ENCODE measurements at places on chromosomes 16 and 17. TPM values are rescaled to one million over a fixed set of nuclear protein-coding genes. Genes with fewer than 3 reads are reported as not detected.

DNA sequence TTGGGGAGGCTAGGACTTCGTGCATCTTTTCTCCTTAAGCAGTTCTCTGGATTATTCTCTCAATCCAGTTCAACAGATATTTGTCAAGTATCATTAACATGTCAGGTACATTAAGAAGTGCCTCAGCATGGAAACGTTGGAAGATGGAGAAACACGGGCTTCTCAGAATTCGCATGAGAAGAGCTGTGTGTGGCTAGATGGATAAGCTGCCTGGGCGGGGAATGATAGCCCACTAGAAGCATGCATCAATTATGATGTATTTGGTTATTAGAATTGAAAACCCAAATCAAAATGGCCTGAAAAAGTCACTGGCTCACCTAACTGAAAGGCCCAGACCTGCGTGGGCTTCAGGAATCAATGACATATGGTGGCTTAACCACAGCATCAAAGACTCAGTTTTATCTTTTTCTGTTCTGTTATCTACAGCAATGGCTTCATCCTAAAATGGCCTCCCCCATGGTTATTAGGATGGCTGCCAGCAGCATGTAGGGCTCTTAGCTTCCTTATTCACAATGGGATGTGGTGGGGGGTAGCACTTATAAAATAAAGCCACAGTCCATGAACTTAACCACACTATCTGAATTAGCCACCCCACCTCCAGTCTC lies 43.9 kb downstream of the MMD start:
- H3K4me1 ChIP-seq, result no peaks in the 10 kb centered on the region
- no peak overlapping the region for H3K4me3 ChIP-seq
- H3K27ac ChIP-seq, result no peak overlapping the region
- H3K27me3 ChIP-seq, result no peaks in the 10 kb centered on the region

The ZSCAN10 gene
- total RNA-seq, result not detected

- DNase-seq, result no peak
- H3K27me3 ChIP-seq, result no peaks in the 10 kb centered on the region
- H3K4me1 ChIP-seq, result peaks cover 75% of the 10 kb centered on the region
- peak overlapping the region; percentile 88 for H3K27ac ChIP-seq
- no peak overlapping the region for H3K4me3 ChIP-seq
Measured at GRCh38 chr17:55275894-55276804, 11.4 kb downstream of the HLF start.

DNA sequence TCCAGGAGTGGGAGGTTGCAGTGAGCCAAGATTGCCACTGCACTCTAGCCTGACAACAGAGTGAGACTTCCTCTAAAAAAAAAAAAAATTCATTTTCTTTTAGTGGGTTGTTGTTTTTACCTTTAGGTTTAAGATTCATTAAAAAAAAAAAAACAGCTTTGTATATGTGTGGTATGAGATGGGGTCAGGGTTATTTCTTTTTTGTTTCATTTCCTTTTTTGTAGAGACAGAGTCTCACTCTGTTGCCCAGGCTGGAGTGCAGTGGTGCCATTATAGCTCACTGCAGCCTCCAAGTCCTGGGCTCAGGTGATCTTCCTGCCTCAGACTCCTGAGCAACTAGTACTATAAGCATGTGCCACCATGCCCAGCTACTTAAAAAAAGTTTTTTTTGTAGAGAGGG lies 47.0 kb downstream of the BCAS3 start:
- H3K27ac ChIP-seq, result no peak overlapping the region
- H3K4me3 ChIP-seq, result no peak overlapping the region
- no peaks in the 10 kb centered on the region for H3K27me3 ChIP-seq
- DNase-seq, result no peak
- no peaks in the 10 kb centered on the region for H3K4me1 ChIP-seq

The ITGB4 gene
- 11.1 TPM for total RNA-seq

DNA sequence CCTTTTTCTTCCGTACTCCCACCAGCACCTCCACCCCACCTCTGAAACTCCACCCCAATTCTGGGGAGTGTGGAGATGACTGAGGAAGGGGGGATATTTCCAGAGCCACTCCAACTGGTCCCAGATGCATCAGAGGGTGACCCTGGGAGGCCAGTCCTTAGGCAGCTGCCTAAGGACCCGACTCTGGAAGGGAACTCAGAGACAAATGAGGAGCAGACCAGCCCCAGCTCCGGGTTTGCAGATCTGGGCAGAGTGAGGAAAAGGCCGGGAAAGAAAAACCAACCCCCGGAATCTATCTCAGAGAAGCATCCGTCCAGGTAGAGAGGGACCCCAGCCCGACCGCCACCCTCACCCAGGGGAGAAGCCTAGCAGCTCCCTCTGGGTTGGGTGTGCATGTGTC lies 41.5 kb downstream of the SOCS3 start:
- no peak overlapping the region for H3K4me3 ChIP-seq
- no peak overlapping the region for H3K27ac ChIP-seq

- no peak overlapping the region for H3K27ac ChIP-seq
- DNase-seq, result no peak
- no peak overlapping the region for H3K4me3 ChIP-seq
- no peaks in the 10 kb centered on the region for H3K4me1 ChIP-seq
Measured at GRCh38 chr16:67922221-67922620, 9.4 kb downstream of the CTRL start.

DNA sequence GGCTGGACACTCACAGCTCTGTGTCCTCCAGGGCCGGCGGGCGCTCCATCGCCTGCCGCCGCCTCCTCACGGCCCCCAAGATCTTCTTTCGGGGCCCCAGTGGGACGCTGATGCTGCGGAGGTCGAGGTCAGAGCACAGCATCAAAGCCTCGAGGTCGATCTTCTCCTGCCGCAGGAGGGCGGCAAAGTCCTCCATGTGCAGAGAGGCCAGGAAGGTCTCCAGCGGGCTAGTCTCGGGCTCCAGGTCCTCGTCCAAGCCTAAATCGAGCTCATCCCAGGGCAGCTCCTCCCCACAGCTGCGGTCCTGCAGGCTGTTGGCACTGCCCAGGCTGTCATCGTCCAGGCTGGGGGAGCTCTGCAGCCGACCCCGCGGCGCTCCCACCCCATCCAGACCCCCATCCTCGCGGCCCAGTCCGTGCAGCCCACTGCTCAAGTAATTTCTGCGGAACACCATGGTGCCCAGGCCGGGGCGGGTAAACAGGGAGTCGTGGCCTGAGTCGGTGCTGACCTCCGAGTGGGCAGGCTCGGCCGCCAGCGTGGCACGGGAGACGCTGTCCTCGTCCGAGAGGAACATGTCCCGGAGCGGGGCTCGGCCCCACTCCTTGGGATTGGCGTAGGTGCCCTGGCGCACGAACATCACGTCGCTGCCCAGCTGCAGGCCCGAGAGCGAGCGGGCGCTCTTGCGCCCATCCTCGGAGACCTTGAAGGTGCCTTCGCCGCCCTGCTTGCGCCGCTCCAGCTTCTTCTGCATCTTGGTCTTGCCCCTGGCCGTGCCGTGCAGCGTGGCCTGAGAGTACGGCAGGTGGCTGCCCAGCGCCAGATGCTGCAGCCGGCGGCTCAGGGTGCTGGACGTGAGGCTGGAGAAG lies 3.4 kb downstream of the USH1G start:
- H3K27ac ChIP-seq, result no peak overlapping the region
- H3K4me3 ChIP-seq, result no peak overlapping the region
- no peaks in the 10 kb centered on the region for H3K36me3 ChIP-seq
- H3K27me3 ChIP-seq, result peaks cover 15% of the 10 kb centered on the region

DNA sequence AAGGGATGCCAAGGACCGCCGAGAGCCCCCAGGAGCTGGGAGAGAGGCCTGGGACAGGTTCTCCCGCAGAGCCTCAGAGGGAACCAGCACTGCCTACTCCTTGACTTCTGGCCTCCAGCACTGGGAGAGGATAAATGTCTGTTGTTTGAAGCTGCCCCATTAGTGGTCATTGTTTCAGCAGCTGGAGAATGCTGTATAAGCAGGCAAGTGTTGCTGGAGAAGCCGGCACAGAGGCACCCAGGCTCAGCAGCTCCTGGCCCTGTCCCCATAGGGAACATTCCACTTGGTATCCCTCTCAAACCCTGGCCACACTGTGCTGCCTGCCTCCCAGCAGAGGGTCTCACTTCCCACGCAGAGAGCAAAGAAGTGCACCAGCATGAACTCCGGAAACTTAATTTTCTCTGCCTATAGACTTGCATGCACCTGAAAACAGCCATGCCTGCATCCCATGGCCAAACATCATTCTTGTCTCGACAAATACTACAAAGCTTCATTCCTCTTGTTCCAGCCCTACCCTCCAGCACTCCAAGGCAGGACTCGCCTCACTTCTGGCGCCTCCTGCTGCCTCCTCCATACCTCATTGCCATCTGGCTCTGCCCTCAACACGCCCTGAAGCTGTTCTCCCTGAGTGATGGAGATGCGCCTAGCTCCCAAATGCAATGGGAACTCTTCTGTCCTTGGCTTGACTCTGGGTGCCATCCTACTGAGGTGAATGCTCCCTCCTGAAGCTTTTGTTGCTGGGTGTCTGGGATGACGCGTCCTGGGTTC lies 88.1 kb downstream of the DNAH17 start:
- H3K4me1 ChIP-seq, result no peaks in the 10 kb centered on the region
- no peaks in the 10 kb centered on the region for H3K27me3 ChIP-seq
- H3K27ac ChIP-seq, result no peak overlapping the region
- DNase-seq, result no peak
- no peaks in the 10 kb centered on the region for H3K36me3 ChIP-seq
- H3K4me3 ChIP-seq, result no peak overlapping the region

The TBC1D3K gene
- not detected for total RNA-seq

DNA sequence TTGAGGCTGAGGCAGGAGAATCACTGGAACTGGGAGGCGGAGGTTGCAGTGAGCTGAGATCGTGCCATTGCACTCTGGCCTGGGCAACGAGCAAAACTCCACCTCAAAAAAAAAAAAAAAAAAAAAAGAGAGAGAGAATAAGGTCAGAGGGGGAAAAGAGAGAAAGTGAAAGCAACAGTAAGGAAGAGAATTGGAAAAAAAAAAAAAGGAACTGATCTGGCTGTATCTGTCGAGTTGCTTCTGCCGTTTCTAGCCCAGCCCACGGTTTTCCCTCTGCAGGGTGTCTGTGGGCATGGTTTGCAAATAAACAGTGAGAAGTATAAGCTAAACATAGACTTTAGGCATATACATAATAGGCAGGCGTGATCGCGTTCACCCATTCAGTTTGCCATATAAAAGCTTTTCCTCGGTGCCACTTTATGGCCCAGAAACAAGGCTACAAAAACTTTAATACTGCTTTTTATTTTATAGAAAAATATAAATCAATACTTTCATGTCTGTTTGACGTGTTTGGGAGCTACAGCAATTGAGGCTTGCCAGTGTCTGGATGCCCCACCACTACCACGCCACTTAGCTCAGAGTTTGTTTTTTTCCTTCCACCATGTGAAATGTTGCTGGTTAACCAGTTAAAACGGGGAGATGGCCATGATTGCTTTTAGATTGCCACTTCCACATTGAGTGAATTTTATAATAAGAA lies 436.7 kb downstream of the MAF start:
- no peak for DNase-seq
- no peak overlapping the region for H3K4me3 ChIP-seq
- no peaks in the 10 kb centered on the region for H3K27me3 ChIP-seq
- no peaks in the 10 kb centered on the region for H3K4me1 ChIP-seq

GRCh38 chr17:57486882-57487301 lies 230.6 kb downstream of the MSI2 start:
- H3K4me1 ChIP-seq, result peaks cover 75% of the 10 kb centered on the region
- H3K4me3 ChIP-seq, result no peak overlapping the region
- no peak for DNase-seq
- peak overlapping the region; percentile 28 for H3K27ac ChIP-seq
- H3K36me3 ChIP-seq, result no peaks in the 10 kb centered on the region

The SHISA6 gene
- total RNA-seq, result not detected

GRCh38 chr17:77660524-77660923 lies 298.0 kb upstream of the TNRC6C start:
- no peaks in the 10 kb centered on the region for H3K36me3 ChIP-seq
- H3K4me3 ChIP-seq, result no peak overlapping the region
- no peak for DNase-seq
- H3K4me1 ChIP-seq, result no peaks in the 10 kb centered on the region
- no peaks in the 10 kb centered on the region for H3K27me3 ChIP-seq

GRCh38 chr17:75691371-75691791 lies 24.2 kb downstream of the SAP30BP start:
- H3K4me3 ChIP-seq, result no peak overlapping the region
- H3K27me3 ChIP-seq, result no peaks in the 10 kb centered on the region
- peaks cover 8% of the 10 kb centered on the region for H3K36me3 ChIP-seq
- H3K27ac ChIP-seq, result no peak overlapping the region
- H3K4me1 ChIP-seq, result peaks cover 93% of the 10 kb centered on the region

DNA sequence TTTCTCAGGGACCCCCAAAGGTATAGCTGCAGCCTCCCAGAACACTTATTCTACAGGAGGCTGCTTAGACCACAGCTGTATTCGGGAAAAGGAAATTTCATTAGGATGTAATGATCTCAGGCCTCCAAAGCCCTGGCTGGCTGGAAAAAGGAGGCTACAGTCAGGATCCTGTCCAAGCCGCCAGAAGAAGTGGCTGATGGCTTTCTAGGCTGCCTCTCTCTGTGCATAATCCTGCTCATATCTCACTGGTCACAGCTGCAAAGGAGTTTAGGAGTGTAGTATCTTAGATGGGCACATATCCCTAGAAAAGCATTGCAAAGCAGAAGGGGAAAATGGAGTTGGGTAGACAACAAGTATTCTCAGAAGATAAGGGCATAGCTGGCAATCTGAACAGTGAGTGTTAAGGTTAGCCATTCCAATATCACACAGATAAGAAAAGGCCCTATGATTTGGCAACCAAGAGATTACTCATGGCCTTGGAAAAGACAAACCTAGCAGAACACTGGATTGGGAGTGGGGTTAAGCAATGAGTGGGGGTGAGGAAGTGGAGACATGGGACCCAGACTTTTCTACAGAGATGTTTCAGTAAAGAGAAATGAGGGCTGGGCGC lies 26.0 kb upstream of the PRKCA start:
- H3K4me3 ChIP-seq, result no peak overlapping the region
- no peak overlapping the region for H3K27ac ChIP-seq
- peaks cover 12% of the 10 kb centered on the region for H3K4me1 ChIP-seq
- no peaks in the 10 kb centered on the region for H3K36me3 ChIP-seq

The ANKFN1 gene
- 0.67 TPM for total RNA-seq

The RNF112 gene
- total RNA-seq, result 1.2 TPM

- no peaks in the 10 kb centered on the region for H3K27me3 ChIP-seq
- H3K27ac ChIP-seq, result no peak overlapping the region
- H3K4me3 ChIP-seq, result no peak overlapping the region
- DNase-seq, result no peak
Measured at GRCh38 chr17:1635675-1636465, 7.2 kb upstream of the SLC43A2 start.

DNA sequence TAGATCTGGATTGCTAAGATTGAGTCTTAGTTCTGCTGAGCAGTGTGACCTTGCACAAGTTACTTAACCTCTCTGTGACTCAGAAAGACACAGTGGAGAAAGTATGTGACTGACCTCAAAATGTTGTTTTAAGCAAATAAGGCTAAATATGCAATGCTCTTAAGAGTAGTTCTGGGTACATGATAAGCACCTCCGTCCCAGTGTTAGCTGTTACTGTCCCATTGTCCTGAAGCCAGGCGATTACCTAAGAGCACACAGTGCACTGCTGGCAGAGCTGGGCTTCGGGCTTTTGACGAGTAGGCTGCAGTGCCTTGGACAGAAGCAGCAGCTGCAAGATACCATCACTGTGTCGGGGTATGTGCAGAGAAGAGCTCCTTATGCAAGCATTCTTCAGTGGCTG lies 32.7 kb upstream of the FOXF1 start:
- no peak for DNase-seq
- H3K36me3 ChIP-seq, result no peaks in the 10 kb centered on the region
- H3K4me1 ChIP-seq, result no peaks in the 10 kb centered on the region
- no peak overlapping the region for H3K4me3 ChIP-seq
- no peak overlapping the region for H3K27ac ChIP-seq
- H3K27me3 ChIP-seq, result no peaks in the 10 kb centered on the region

GRCh38 chr17:19727501-19728078 lies 11.2 kb upstream of the SLC47A2 start:
- H3K27me3 ChIP-seq, result no peaks in the 10 kb centered on the region
- no peaks in the 10 kb centered on the region for H3K36me3 ChIP-seq
- H3K4me3 ChIP-seq, result no peak overlapping the region
- H3K4me1 ChIP-seq, result no peaks in the 10 kb centered on the region
- DNase-seq, result peak; percentile 83
- H3K27ac ChIP-seq, result peak overlapping the region; percentile 93

Data from right atrium auricular region (tissue), 2 donors.